ENCODE measurements at places on chromosomes 3 and 15. TPM values are rescaled to one million over a fixed set of nuclear protein-coding genes. Genes with fewer than 3 reads are reported as not detected.

Gene MST1
- 6.8 TPM for total RNA-seq

Gene SERPINI2
- not detected for total RNA-seq

Gene TAMM41
- total RNA-seq: 48.7 TPM

Gene C3orf80
- not detected for total RNA-seq

Gene SH2D7
- total RNA-seq: not detected

Gene CDHR4
- not detected for total RNA-seq

Gene RBP2
- total RNA-seq: not detected

DNA sequence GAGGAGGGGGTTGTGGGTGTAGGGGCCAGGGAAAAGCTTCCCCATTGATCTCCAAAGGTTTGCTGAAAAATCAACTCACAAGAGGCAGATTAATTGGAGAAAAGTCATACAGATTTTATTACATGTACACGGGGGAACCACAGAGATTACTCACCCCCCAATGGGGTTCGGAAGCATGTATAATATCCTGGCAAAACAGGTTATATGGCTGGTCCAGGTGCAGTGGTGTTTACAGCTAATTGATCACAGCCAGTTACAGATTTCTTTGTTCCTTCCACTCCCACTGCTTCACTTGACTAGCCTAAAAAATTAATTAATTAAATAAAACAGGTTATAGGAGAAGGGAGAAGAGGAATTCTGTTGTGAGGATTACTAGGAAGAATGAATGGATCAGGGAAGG lies 22.4 kb downstream of the PRKCI start:
- no peak for DNase-seq

GRCh38 chr3:115623044-115623868 lies at the start of gene GAP43:
Gene GAP43, plus strand, starts transcription at chr3:115623510. Its CDS starts 180 bp downstream, at chr3:115623690.
- DNase-seq: no peak

DNA sequence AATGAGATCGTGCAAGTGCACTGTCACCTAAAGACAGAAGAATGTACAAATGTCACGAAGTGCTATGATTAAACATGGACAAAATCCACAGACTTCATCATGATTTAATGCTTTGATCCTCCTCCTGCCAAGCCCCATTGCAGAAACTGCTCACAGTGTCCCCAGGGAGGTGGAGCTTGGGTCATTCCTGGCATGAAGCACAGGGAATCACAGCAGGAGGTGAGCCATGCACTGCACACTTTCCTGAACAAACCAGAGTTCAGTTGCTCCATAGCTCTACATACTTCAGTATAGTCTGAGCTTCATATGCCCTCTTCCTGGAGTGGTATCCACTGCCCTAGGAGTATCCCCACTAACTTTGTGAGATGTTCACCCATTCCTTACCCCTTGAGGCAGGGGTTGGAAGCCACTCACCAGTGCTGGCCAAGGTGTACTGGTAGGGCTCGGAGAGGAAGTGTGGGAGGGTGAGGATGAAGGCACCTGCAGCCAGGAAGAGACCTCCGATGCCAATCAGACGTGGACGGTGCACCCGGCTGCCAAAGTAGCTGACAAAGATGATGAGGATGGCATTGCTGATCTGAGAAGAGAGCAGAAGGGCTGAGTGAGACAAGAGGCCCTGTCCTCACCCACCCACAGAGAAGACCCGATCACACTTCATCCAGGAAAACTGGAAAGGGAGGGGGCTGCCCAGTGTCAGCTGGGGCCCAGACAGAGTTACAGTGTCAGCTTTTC lies 56.3 kb downstream of the SLCO2A1 start:
- DNase-seq: no peak

GRCh38 chr3:121871430-121871829 lies 22.8 kb upstream of the SLC15A2 start:
- DNase-seq: no peak

DNA sequence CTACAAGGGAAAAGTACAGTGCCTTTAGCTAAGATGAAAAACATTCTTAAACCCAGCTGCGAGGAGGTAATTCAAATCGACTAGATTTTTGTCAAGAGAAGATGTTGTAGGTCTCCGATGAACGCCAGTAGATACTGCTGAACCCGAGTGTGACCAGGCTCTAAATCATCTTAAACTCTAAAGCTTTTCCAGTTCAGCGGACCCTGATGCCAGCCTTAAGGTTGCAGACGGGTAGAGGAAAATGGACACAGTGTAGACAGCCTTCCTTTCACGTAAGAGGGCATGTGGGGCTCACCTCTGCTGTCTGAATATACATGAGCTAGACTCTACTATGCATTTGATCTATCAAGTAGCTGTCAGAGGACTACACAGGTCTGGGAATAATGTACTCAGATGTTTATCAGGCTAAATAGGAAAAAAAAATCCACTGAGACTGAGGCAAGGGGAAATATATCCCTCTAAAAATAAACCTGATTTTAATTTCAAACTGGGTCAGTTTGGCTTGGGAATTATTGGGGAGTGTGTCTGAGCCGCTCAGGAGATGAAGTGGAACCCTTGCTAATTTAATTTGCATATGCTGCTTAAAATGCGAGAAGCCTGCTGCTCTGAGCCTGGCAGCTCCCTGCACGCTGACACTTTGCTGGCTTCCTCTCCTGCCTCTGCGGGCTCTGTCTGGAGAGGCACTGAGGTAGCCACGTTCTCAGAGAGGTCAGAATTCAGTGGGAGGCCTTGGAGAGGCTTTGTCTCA lies 151.9 kb downstream of the CADPS start:
- no peak for DNase-seq

GRCh38 chr3:128127236-128127635 lies 3.6 kb upstream of the RUVBL1 start:
- no peak for DNase-seq

- no peak for DNase-seq
Observed at GRCh38 chr15:79381593-79381992, 50.5 kb upstream of the MINAR1 start.

GRCh38 chr3:69770976-69771634 lies 31.8 kb downstream of the MITF start:
- DNase-seq: no peak

GRCh38 chr3:70952033-70952747 lies 631.3 kb downstream of the FOXP1 start:
- DNase-seq: no peak

GRCh38 chr3:9653565-9654248 lies 4.4 kb downstream of the MTMR14 start:
- DNase-seq: no peak

GRCh38 chr15:74897300-74897701 lies 7.5 kb downstream of the MPI start:
- no peak for DNase-seq

GRCh38 chr15:50432230-50432629 lies 8.0 kb downstream of the USP8 start:
- DNase-seq: no peak

DNA sequence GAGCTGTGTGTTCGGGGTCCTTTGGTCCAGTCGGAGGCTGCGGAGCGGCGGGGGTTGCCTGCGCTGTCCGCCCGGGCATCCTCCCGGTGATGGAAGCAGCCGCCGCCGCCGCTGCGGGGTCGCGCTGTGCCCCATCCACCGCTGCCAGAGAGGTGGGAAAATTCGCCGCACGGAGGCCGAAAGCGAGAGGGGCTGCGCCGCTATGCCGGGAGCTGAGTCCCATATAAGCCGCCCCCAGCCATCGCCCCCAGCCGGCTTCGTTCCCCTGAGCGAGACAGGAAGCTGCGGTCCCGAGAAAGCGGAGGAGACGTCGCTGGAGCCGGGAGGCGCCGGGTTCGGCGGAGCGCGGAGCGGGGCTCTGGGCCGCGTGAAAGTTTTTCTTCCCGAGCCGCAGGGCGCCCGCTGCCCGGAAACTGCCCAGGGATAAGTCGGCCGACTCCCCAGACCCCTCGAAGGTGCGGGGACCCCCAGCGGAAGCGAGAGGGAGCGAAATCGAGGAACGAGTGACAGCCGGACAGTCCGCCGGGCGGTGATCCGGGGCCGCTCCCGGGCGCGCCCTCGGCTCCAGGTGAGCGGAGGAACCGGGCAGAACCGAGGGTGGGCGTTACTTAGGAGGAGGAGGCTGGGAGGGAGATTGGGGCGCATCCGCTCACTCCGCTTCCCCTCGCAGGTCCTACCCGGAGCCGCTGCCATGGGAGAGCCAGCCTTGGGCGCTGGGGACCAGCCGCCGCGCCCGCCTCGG lies 574 bp downstream of the CHST2 start:
- DNase-seq: peak; percentile 65

DNA sequence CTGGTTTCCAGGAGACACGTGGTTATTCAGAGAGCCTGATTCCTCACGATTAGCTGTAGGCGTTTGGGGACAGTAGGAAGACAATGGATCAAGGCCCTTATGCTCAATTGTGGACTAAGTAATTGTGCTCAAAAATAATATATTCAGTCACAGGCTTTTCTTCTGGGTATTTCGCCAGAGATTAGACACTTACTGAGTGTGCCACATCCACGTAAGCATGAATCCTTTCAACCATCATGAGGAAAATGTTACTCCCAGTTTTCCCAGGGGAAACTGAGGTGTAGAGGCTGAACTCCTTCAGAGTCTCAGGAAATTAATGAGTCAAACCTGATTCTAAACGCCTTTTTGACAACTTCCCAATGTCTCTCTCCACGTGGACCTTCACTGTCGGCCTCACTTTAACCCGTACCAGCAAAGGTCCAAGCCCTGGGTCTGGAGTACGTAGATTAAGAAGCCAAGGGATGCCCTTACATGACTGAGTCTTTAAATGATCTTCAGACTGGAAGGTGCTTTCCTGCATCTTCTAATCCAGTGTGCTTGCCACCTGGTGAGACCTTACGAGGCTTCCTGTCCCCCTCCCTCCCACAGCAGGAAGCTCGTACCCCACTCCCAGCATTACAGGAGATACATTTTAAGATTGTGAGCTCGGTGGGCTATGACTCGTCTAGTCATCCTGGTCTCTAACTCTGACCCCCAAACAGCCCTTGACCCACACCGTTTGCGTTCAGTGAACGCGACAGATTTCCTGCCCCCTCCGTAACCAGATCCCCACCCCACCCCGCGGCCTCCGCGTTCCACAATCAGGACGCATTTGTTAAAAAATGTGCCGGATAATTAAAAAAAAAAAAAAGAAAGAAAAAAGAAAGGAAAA lies 1.7 kb downstream of the PKM start:
- DNase-seq: no peak

DNA sequence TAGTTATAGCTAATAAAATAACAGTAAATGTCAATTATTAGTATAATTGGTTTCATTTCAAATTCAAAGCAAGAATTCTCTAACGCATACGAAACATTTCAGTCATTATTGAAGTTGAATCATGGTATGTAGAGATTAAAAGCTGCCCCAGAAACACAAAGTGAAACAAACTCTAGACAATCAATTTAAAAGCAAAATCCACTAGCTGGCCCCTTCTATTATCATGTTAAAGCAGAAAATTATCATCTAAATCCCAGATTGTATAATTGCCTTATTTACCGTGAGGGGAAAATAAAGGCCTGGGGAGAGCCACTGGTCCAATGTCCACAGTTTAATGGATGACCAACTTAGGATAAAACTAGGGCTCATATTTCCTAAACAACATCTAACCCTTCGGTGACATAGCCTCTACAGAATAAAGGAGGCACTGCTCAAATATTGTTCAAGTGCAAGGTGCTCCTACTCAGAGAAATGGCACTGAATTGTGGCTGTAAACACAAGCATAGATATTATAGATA lies 110.9 kb upstream of the THRB start:
- no peak for DNase-seq

DNA sequence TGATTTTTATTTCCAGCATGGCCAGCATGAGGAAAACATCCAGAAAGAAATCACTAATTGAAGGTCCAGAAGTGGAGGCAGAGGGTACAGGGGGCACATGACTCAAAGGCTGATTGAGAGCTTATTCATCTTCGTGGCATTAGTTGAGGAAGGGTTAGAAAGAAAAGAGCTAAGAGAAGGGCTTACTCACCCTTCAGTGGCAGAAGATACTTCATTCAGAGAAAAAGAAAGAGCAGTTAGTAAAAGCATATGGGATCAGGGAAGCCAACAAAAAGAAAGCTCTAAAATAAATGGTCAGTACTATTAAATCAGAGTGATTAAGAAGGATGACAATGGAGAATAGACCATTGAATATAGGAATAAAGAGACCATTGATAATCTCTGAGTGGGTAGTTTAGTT lies 25.2 kb downstream of the GAP43 start:
- no peak for DNase-seq

GRCh38 chr15:100726421-100727190 lies 124.2 kb downstream of the ASB7 start:
- no peak for DNase-seq

DNA sequence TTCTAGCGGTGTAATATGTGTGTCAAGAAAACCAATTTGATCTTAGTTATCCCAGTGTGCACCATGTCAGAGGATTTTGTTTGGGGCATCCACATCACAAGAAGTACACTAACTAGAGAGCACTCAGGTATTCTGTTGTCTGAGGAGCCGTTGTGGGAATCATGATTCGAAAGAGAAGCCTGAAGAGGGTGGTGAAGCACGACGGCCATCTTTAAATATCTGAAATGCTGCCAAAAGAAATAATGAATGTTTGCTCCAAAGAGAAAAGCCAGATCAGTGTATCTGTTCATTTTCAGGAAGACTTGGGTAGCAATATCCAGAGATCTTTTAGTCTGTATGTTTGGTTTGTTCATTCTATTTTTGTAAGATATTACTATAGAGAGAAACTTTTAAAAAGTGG lies 180.7 kb downstream of the KLHL25 start:
- no peak for DNase-seq
